ENCODE measurements at places on chromosomes 4 and X.

DNA sequence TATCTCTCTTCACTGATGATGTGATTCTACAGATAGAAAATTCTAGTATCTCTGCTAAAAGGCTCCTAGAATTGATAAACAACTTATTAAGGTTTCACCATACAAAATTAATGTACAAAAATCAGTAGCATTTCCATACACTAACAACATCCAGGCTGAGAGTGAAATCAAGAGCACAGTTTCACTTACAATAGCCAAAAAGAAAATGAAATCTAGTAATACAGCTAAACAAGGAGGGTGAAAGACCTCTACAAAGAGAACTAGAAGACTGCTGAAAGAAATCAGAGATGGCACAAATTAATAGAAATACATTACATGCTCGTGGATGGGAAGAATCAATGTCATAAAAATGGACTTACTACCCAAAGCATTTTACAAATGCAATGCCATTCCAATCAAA lies 751.9 kb downstream of the FSTL5 start:
- no peak for DNase-seq

- no peak for DNase-seq
Measured at GRCh38 chrX:142499992-142500391, 294.9 kb upstream of the MAGEC2 start.

- DNase-seq, result no peak
Measured at GRCh38 chrX:10761447-10761846, 141.1 kb upstream of the MID1 start.

DNA sequence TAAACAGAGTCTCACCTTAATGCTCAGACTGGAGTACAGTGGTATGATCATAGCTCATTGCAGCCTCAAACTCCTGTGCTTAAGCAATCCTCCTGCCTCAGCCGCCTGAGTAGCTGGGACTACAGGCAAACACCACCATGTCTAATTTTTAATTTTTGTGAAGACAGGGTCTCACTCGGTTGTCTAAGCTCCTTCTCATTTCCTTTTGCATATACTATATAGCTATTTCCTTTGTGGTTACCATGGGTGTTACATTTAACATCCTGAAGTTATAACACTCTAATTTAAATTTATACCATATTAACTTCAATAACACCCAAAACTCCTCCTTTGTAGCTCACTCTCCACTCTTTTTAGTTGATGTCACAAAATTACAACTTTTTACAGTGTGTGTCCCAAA lies 114.3 kb downstream of the DCK start:
- DNase-seq, result no peak

DNA sequence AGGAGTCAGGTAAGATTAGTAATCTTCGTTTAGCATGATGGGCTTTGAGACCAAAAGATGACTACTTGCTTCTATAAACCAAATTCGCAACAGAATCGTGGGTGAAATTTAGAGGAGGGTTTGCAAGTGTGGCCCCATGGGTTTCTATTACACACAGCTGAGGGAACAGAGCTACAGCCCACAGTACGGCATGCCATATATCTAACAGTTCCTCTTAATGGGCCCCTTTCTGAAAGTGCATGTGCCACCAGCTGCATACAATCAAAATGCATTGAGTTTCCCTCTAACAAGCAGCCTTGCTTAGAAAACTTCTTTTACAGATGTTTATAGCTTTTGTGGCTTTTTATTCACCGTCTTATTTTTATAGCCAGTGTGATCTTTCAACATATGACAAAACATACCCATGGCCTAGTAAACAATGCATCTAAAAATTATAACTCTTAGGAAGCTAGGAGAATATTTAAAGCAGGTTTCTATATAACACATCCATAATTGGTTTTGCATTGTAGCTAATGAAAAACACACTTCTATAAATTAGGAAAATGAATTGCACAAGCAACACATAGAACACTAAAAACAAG lies 202.1 kb downstream of the PRDM5 start:
- no peak for DNase-seq
